GF-D8 (cell line): ENCODE measurements at places on chromosomes 6 and 20.

DNA sequence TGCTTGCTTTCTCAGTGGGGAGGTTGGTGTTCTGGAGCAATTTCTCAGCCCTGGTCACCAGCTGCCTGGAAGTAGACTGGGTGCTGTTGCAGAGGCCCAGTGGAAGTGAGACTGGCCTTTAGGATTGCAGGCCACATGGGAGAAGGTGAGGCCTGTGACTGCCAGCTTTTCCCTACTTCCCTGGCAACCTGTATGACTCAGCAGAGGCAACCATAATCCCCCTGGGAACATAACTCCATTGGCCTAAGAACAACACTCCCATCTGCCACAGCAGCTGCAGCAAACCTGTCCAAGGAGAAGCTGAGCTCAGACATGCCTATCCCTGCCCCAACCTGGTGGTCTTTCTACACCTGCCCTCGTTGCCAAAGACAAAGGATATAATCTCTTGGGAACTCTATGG, 473.5 kb upstream of the SPTLC3 start:
- DNase-seq = no peak

GRCh38 chr20:49513517-49513916, 31.0 kb upstream of the KCNB1 start:
- no peak for DNase-seq

- peak; percentile 14 for DNase-seq
These were observed 644 bp downstream of the RBL1 start for GRCh38 chr20:37095108-37095598.

DNA sequence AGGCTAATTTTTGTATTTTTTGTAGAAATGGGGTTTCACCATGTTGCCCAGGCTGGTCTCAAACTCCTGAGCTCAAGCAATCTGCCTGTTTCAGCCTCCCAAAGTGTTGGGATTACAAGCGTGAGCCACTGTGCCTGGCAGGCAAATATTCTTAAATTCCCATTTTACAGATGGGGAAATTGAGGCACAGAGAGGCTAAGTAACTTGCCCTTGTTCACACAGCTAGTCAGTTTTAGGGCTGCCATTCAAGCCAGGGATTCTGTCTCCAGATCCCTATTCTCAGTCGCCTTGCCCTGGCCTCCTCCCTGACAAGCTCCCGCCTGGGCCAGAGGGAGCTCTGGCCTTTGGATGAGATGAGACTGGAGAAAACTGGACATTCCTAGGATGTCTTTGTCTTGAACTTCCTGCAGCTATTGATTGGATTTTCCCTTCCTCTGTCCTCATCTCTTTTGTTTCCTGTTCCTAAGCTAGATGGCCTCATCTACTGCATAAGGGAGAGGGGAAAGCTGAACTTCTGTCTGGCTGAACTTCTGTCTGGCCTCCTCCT, 90.5 kb downstream of the NDUFAF5 start:
- no peak for DNase-seq

DNA sequence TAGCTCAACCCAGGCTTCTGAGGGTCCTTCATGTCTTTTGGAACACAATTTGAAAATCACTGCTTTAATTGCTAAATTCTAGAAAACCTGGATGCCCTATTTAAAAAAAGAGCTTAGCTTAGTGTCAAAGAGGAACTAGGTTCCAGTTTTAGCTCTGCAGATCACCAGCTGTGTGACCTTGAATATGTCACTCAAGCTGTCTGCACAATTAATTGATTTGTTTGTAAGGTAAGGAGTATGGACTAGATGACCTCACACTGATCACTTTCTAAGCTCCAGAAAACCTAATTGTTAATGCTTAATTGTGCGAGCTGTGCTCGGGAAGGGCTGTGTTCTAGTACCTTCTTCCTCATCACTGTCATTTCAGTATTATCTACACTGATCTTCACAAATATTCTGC, 26.2 kb downstream of the UTRN start:
- DNase-seq = no peak

DNA sequence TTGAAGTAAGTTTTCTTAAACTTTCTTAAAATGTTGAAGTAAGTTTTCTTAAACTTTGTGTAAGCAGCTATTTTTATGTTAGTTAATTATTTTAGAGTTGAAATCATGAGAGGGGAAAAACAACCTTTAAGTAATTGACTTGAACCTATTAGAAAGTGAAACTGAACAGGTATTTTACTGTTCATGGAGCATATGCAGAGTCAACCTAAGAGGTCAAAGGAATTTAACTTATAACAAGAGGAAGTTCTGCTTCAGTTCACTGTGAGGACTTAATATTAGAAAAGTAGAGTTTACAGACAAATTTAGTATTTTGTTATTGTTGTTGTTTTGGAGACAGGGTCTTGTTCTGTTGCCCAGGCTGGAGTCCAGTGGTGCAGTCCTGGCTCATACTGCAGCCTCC, 38.0 kb downstream of the CDYL start:
- no peak for DNase-seq

DNA sequence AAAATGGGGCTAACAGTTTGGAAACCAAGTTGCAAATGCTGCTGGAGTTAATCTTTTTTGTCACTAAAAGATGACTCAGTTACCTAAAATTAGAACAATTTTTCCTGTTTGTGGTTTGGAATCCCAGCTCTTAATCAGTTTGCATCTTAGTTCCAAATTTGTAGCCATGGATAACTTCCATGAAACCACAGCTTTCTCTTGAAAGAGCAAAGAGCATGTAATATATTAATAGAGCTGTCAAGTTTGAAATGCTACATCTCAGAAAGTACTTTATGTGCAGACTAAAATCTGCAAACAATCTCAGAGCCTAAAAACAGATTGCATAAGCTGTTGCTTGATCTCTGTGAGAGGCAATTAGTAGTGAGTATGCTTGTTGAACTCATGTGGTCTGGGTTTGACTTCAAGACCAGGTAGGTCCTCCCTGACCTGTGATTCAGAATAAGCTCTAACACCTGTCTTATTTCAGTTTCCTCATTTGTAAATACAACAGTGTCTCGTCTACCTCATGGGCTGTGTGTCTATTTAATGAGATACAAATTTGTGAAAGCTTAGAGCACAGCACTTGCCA, 23.5 kb downstream of the DHX35 start:
- no peak for DNase-seq

GRCh38 chr20:34996243-34997028, 40.8 kb downstream of the MYH7B start:
- DNase-seq = no peak

- DNase-seq = no peak
These were observed 120.6 kb downstream of the TBX18 start for GRCh38 chr6:84643778-84644177.

DNA sequence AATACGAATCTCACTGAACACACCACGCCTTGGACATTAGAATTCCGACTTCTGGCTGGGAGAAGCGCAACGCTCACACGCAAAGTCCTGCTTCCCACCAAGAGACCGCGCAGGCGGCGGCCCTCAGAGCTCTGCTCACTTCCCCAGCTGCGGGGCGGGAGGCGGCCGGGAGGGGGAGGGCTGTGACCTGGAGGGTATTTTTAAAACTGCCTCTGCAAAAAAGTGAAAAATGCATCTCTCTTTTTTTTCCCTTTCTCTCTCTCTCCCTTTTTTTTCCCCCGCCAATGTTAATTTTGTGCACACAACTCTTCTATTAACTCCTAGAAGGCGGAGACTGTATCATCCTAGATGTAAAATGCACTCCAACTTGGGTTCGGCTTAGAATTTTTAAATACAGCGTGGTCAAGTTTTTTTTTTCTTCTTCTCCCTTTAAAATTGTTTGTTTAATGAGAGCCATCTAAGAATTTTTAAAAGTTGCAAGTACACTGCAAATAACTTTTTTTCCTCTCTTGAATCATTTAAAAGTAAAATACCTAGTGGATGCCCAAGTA, 66.4 kb downstream of the STX11 start:
- DNase-seq = no peak

- DNase-seq = no peak
These were observed 278.6 kb downstream of the TBC1D7 start for GRCh38 chr6:13049666-13050254.

DNA sequence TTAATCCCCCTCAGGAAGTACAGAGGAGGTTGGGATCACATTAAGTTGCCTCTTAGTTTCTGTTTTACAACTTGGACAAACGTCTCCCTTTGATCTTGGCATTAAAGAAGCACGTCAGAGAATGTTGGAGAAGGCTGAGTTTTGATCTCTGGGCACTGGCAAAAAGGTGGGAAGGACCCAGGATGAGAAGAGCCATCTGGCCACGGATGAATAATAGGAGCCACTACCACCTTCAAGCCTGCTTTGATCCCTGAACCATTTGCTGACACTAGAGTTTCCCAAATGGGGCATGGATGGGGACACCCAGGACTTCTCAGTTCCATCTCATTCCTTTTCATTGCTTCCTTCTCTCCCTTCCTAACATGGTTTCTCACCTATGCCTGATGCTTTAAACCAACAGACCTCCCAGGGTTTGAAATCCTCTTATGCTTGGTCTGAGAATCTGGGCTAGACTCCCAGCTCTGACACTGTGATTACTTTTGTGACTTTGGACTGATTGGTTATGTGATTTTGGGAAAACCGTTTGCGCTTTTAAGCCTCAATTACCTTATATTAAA, 5.8 kb downstream of the TM9SF4 start:
- DNase-seq = no peak

DNA sequence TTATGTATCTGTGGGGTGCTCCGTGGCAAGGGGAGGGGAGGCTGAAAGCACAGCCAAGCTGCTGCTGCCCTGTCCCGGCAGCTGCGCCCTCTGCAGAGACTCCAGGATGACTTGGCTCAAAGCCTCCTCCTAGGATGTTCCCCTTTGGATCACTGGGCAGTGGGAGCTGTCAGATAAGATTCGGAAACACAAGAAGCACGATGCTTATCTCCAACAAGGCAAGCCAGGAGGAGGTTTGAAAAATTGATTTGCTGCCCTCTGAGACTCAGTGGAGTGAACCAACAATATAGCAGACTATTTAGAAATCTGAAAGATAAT, 776.4 kb downstream of the C6orf118 start:
- DNase-seq = no peak

- no peak for DNase-seq
These were observed 30.9 kb downstream of the SCML4 start for GRCh38 chr6:107793191-107793590.

DNA sequence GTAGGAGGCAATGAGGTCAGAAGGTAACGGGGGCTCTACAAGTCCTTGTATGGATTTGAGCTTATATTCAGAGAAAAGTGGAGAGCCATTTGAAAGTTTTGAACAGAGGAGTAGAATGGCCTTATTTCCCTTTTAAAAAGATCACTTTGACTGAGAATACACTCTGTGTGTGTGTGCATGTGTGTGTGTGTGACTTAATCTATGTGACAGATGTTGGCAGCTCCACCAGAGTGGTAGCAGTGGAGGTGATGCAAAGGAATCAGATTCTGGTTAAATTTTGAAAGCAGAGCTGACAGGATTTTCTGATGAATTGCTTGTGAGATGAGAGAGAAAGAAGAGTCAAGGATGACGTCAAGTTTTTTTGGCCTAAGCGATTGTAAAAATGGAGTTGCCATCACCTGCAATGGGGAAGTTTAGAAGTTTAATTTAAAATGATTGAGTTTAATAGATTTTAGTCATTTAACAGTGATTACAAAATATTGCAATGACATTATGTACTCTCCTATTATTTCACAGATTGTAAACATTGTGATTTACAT, 172.2 kb upstream of the HEY2 start:
- no peak for DNase-seq

- DNase-seq = no peak
These were observed 1.5 kb downstream of the RBM38 start for GRCh38 chr20:57392512-57393271.

- no peak for DNase-seq
These were observed 30.3 kb downstream of the RREB1 start for GRCh38 chr6:7138046-7138531.

- DNase-seq = no peak
These were observed 26.5 kb downstream of the FYN start for GRCh38 chr6:111846492-111847409.

DNA sequence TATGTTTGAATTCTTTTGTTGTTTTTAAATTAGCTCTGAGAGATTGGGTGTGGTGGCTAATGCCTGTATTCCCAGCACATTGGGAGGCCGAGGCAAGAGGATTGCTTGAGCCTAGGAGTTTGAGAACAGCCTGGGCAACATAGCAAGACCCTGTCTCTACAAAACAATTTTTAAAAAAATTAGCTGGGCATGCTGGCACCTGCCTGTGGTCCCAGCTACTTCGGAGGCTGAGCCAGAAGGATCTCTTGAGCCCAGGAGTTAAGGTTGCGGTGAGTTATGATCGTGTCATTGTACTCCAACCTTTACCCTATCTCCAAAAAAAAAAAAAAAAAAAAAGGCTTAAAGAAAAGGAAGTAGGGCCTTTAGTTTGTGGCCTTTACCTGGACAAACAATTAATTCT, 22.9 kb downstream of the DHX35 start:
- no peak for DNase-seq

DNA sequence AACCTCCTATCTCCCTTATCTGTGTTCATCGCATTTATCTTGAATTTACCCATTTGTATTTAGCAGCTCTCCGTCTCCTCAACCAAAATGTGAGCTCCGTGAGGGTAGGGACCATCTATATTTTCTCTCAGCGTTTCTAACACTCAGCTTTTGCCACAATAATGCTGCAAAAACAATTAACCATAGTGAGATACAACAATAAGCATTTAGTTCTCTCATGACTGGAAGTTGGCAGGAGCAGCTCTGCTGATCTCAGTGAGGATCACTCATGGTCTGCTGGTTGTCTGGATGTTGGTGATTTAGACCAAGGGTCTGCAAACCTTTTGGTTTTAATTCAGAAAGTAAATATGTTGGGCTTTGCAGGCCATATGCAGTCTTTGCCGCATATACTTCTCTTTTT, 394.8 kb upstream of the RNF217 start:
- DNase-seq = no peak

DNA sequence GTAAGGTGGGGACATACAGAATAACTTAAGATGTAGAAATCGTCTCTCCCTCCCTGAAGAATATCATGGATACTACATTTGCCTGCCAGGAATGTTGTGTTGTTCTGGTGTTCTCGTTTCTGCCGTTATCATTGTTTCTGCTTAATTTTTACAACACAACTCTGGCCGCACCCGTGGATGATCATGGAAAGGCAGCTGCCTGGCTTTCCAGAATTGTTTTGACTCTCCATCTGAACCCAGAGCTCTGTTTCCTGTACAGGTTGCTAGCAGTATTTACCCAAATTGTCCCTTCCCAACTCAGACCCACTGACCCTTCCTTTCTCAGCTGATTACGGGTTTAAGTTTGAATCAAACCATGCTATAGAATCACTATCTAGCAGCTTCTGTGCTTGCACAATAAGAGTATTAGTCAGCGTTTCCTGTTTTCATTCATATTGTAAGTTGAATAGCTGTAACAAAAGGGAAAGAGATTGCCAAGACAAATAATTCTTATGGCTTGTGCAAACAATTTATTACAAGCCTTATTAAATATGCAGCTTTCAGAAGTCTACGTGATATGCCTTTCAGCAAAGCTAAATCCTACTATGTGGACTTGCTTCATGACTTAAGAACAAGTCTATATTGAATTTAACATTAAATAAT, 139.0 kb downstream of the MTHFD1L start:
- DNase-seq = peak; percentile 20
